Kidney (tissue), 22 donors: ENCODE measurements at places on chromosomes 2 and 18. TPM values are rescaled to one million over a fixed set of nuclear protein-coding genes. Genes with fewer than 3 reads are reported as not detected.

Gene C2orf78
- polyA plus RNA-seq: not detected

Gene SERPINB3
- 0.37 TPM for polyA plus RNA-seq

Gene HOXD12
- polyA plus RNA-seq: not detected

Gene GTF2A1L
- polyA plus RNA-seq: 2.7 TPM

Gene GREB1L
- polyA plus RNA-seq: not detected

GRCh38 chr2:173414823-173415322 lies 60.2 kb downstream of the CDCA7 start:
- no peak for DNase-seq

GRCh38 chr18:12074736-12075135 lies 18.9 kb upstream of the ANKRD62 start:
- no peak for DNase-seq

DNA sequence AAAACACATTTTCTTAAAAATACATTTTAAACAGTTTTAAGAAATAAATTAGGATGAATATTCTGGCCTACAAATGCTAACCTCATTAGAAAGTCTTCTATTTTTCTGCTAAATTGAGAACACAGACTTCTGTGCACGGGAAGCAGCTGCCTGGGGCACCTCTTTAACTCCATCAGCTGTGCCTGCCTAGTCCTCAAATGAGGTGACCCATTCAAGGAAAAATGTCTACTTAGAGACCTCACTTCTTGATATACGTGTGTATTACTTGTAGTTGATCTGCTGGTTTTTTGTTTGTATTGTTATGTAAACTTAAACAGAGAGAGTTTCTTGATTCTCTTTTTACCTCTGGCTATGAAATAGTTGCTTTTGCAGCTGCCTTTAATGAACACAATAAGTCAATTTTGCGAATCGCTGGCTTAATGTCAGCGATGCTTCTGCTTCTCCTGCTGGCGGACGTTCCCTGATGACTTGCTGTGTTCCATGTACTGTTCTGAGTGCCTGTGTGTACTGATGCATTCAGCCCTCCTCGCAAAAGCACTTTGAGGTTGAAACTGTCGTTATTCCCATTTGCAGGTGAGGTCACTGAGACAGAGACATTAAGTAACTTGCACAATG lies 88.7 kb upstream of the TXNDC2 start:
- DNase-seq: peak; percentile 21

DNA sequence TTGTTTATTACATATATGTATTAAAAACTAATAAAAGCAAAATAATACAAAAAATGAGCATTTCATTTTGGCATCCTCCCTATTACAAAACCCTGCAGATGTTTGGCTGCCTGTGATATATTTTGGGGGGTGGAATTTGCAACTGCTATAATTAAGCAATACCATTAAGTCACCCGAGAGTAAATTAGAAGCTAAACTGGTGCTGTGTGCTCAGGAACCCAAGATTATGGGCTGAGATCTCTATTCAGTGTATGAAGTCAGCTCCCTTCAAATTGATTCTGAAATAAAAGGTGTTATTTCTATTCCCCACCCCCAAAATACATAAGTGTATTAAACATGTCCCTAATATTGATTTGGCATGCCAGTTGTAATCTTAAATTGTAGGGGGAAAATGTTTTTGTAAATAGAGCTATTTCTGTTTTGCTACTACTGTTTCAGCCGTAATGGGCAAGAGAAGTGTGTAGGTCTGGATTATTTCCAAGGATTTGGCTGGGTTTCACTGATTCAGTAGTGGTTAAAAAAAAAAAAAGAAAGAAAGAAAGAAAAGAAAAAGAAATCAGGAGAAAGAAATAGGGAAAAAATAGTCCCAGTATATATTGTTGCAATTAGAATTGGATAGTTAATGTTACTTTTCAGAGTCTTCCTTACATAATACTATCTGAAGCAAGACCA lies 110.9 kb downstream of the SS18 start:
- DNase-seq: no peak

DNA sequence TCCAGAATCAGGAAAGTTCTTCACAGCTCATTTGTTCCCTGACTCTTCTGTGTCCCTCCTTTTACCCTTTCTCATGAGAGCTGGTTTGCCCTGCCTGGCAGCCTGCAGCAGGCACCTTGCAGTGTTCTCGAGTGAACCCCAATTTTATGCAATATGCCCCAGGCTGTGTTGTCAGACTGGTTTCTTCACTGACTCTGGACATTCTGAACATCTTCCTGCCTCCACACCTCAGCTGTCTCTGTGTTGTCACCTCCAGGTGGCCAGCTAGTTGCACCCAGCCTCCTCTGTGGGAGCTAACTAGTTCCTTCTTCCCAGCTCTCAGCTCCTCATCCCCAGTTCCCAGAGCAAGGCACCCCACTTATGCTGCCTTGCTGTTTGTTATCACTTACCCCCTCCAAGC lies 5.5 kb downstream of the SETBP1 start:
- no peak for DNase-seq

DNA sequence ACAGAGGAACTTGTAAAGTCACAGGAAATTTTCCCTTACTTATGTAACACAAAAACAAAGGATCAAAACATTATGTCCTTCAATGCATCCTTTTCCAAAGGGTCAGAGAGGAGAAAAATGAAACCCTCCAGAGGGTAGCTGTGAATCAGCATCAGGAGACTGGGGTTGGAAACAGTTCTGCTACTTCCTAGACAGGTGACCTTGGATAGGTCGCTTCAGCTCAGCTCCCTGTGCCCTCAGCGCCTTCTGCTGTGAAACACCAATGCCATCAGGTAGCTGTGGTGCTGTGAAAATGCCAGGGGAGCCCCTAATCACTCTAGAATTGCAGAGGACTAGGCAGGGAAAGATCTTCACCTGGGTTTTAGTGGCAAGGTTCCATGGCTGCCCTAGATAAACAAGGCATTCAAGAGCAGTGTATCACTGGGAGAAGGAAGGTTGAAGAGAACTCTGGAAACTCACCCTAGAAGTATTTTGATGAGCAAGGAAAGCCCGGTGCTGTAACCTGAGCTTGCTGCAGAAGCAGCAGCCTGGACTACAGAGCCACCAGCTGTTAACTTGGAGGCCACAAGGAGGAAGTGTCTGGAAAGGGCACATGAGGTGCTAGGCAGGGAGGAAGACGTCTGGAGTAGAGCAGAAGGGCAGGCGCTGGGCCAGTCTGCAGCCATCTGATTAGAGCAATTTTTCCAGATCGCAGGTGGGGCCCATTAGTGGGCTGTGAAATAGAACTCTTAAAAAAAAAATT lies 100.7 kb upstream of the MCFD2 start:
- DNase-seq: peak; percentile 69

- no peak for DNase-seq
These were observed 44.5 kb upstream of the RMND5A start for GRCh38 chr2:86675511-86676015.

GRCh38 chr2:108916122-108916795 lies 72.8 kb downstream of the EDAR start:
- DNase-seq: no peak

DNA sequence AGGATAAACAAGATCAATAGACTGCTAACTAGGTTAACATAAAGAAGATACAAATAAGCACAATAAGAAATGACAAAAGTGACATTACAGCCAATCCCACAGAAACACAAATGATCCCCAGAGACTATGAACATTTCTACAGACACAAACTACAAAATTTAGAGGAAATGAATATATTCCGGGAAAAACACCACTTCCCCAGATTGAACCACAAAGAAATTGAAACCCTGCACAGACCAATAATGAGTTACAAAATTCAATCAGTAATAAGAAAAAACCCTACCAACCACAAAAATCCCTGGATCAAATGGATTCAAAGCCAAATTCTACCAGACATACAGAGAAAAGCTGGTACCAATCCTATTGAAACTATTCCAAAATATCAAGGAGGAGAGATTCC lies 232.4 kb upstream of the RBMS1 start:
- DNase-seq: no peak

- DNase-seq: no peak
These were observed 94.3 kb downstream of the GALR1 start for GRCh38 chr18:77343846-77344510.

DNA sequence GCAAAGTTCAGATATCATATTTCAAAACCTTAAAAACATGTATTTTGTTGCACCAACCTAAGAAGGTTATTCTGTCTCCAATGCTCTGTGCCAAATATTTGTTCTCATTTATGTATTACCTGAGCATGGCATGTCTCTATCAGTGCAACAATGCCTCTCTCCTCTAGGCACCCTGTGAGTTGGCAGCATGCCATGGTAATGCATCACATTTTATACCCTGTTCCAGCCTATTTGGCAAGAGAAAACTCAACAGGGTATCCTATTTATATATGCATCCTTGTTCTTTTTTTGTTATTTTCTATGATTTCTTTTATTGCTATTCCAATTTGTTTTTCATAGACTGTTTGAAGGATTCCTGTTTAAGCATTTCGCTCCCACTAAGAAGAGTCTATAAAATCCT lies 126.3 kb upstream of the NRXN1 start:
- DNase-seq: no peak
